ENCODE measurements at places on chromosomes 2 and 18.

- no peak for DNase-seq
Measured at GRCh38 chr2:53952519-53952918, 18.3 kb downstream of the PSME4 start.

DNA sequence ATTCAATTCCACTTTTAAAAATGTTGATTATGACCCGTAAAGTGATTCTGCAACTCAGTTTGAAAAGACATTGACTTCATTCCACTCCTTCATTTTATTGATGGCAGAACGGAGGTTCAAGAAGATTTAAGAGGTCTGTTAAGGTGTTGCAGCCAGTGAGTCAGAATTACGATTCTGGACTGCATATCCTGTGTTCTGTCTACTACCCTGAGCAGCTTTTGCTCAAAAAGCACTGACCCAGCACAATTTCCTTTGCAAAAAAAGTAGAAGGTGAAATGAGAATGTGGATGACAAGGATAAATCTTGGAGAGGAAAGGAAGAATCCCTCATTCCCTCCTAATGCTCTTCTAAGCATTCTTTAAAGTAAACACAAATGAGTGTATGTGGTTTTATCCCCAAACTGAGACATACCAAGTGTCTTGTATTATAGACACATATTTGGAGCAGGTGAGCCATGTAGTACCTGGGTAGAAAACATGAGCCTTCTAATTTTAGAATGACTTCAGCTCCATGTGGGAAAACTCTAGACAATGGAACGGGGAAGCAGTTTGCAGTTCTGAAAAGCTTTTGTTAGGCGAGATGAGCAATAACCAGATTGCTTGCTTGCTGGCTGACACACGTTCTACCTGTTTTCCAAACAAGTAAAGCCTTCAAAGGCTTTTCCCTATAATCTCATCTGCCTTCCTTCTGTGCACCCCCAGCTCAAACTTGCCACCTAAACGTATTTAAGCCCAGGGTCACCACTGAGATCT, 44.7 kb downstream of the TGFA start:
- DNase-seq, result no peak

GRCh38 chr2:104321796-104322349, 532.0 kb upstream of the POU3F3 start:
- no peak for DNase-seq

DNA sequence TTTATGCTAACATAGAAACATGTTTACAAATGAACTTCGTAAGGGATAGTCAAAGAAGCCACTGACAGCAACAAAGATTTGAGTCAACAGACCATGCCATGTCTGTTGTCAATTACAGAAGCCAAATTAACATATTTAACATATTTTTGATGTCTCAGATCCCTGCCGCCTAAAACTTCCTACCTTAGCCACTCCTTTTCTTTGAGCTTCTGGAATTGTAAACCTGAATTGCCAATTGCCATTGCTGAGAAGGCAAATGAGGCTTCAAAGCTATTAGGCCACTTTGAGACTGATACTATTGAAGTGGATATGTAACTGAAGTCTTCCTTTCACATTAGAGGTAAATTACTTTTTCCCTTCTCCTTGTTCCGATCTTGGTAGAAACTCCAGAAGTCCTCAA, 66.0 kb upstream of the DSEL start:
- DNase-seq, result no peak

- peak; percentile 19 for DNase-seq
Measured at GRCh38 chr18:34223893-34224422, 755 bp downstream of the NOL4 start.

DNA sequence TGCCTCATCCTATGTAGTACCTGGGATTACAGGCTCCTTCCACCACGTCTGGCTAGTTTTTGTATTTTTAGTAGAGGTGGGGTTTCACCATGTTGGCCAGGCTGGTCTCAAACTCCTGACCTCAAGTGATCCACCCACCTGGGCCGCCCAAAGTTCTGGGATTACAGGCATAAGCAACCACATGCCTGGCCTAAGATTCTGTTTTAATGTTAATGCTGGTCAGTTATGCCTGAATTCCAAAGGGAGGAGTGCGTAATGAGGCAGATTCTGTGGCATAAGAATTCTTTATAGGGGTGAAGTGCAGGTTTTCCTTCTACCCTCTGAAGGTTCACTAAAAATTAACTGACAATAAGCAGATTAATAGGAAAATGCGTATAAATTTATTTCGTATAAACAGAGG, 1343.8 kb upstream of the LRRTM1 start:
- no peak for DNase-seq

DNA sequence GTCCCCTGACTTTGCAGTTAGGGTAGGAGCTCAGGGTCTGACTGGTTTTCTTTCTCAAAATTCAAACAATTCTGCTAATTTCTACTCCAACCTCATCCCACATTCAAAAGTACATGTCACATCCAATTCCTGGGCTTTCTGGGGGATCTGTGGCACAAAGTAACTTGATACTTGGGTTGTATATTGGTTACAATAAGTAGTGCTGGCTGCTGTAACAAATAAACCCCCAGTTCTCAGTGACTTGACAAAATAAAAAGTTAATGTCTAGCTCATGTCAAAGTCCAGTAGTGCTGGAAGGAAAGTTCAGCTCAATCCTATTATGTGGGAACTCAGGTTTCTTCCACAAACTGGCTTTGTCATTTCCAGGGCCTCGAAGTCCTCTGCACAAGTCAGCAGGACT, 23.1 kb downstream of the LGALSL start:
- no peak for DNase-seq

DNA sequence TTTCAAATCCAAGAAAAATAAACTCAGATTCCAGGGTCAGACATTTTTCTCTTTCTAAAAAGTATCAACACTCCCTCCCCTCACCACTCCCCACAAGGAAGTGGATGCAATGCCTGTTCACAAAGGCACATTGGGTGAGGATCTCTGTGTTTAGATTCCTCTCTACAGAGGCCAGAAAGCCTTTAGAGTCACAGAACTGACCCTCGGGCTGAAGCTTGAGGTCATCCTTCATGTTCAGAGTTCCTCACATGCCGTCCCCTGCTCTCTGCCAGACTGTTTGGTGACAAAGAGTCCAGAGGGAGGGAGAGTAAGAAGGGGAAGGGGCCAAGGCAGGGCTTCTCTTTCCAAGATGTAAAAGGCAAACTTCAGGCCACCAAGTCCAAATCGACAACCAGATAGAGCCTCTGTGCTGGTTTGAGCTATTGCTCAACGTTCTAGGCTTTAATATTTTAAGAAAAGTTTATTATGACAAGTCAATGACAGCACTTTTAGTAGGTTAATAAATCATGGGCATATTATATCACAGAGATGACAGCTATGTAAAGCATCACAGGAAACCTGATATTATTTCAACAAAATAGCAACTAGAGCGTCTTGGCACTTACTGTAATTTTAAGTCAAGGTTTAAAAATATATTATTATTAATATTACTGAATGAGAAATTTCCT, 269.4 kb downstream of the ETAA1 start:
- no peak for DNase-seq

- DNase-seq, result no peak
Measured at GRCh38 chr2:239035997-239036731, 188.3 kb downstream of the TWIST2 start.

DNA sequence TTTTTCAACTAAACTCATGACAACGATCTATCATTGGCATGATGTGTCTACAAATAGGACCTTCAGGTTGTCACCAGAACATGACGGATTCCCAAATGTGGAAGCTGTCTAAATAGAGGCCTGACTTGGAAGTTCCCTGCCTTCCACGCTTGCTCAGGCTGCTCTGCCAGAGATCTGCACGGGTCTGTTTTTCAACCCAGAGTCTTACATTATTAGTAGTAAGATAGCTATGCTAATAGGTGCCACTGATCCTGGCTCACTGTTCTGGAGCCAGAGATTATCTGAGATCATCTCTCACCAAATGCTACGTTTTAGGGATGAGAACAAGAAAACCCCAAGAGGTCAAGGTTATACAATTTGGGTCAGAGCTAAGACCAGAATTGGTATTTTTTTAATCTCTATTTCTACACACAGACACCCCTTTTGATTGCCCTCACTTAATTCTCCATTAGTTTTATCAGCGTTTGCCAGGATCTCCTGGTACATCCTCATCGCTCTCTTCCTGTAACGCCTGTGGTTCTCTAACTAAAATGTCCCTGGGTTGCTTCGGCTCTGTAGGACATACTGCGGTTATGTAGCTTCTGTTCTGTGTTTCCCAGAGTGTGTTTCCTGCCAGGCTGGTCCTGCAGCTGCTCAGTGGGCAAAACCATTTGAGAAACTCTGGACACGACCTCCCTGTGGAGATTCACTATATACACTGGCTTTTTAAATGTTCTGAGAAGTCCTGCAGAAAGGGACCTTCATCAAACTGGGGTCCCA, 5.7 kb downstream of the CDC42EP3 start:
- DNase-seq, result no peak

DNA sequence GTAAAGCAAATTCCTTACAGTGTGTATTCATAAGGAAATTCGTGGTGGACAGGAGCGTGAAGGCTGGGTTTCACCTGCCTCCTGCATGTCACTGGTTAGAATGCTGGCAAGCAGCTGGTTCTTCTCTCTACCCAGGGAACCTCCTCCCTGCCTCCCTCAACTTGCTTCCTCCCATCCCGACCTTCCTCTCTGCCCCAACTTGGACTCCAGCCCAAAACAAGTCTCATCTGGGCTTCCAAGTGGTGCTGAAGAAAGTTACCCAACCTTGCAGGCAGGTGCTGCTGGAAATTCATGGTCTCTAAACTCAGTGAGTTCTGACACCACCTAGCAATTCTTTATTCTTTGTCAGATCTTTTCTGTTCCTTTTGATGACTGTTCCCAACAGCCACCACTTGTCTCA, 184.5 kb downstream of the BCL2 start:
- no peak for DNase-seq
